ENCODE measurements at places on chromosomes 3 and 15. TPM values are rescaled to one million over a fixed set of nuclear protein-coding genes. Genes with fewer than 3 reads are reported as not detected.

MYZAP gene
- 2.5 TPM for total RNA-seq

DNAJC17 gene
- 26.9 TPM for total RNA-seq

DNA sequence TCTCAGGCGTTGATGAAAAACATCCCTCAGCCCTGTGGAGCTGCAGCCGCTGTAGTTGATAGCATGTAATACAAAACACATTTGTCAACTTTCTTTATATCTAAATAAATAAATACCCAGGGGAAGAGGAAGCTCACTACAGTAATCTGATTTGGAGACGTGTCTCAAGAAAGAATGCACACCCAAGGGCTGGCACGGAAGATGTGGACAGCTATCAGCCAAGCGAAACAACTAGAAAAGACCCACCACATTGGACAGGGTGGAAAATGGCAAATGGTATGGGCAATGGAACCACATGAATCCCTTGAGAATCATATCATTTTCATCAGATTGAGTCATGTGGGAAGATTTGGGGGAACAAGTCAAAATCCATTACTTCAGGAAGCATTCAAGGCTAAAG is 43.1 kb upstream of the ALDH1A3 start:
- H3K4me1 ChIP-seq: no peaks in the 10 kb centered on the region
- no peak overlapping the region for H3K4me3 ChIP-seq
- no peak for DNase-seq
- no peaks in the 10 kb centered on the region for H3K36me3 ChIP-seq

DNA sequence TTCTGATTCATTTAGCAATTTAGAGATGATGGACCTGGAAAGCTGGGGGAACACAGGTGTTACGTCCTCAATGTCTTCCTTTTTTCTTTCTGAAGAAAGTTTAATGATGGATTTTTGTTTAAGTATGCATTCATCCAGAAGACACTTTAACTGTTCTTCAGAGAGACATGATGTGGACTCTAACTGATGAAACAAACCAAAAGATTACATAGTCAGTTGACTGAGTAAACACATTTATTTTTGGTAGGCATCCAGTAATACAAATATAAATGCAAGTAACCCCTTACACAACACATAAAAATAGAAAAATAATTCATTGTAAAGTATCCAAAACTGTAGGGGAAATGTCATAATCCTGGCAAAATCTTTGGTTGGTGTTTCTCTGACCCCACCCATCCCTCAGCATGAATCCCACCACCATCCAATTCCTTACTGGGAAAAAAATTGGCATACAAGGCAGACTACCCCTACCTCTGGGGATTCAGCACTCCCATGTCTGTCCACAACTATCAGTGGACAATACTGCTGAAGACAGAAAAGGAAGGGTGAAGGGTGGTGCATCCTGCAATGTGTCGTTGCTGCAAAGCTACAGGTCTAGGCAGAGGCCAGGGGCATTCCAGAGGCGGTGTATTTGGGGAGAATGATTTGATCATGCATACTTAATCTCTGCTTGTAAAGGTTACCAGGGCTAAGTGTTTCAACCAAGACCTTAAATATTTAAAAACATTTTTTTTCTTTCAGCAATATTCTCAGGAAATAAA is 37.4 kb downstream of the THBS1 start:
- H3K27ac ChIP-seq: no peak overlapping the region
- DNase-seq: no peak
- no peaks in the 10 kb centered on the region for H3K27me3 ChIP-seq
- H3K36me3 ChIP-seq: no peaks in the 10 kb centered on the region
- H3K4me3 ChIP-seq: no peak overlapping the region
- H3K4me1 ChIP-seq: peaks cover 17% of the 10 kb centered on the region

- H3K27me3 ChIP-seq: no peaks in the 10 kb centered on the region
- no peak overlapping the region for H3K4me3 ChIP-seq
- no peak for DNase-seq
- no peak overlapping the region for H3K27ac ChIP-seq
- no peaks in the 10 kb centered on the region for H3K4me1 ChIP-seq
- no peaks in the 10 kb centered on the region for H3K36me3 ChIP-seq
These were observed 55.9 kb upstream of the PIK3CB start for GRCh38 chr3:138890555-138891187.

- H3K4me1 ChIP-seq: no peaks in the 10 kb centered on the region
- no peak overlapping the region for H3K4me3 ChIP-seq
- no peaks in the 10 kb centered on the region for H3K27me3 ChIP-seq
- DNase-seq: no peak
These were observed 103.6 kb downstream of the ADAMTS9 start for GRCh38 chr3:64584179-64584578.

DNA sequence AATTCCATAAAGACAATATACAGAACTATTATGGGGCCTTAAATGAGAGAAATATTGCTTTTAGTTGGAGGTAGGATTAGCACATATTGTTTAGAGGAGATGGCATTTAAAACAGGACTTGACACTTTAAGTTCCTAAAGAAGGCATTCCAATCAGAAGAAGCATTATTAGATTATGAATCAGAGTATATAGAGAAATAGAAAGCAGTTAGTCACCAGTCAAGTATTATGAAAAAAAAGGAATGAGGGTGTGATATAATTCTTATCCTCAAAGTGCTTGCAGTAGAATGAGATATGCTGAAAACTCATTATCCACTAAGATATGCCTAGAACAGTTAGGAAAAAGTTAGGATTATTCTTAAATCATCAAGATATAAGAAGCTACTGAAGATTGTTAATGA is 456.2 kb downstream of the ZNF385D start:
- no peak overlapping the region for H3K4me3 ChIP-seq
- H3K4me1 ChIP-seq: no peaks in the 10 kb centered on the region
- no peaks in the 10 kb centered on the region for H3K36me3 ChIP-seq
- DNase-seq: no peak
- no peaks in the 10 kb centered on the region for H3K27me3 ChIP-seq

GRCh38 chr3:117587416-117587815 is 877.8 kb downstream of the TUSC7 start:
- H3K4me3 ChIP-seq: no peak overlapping the region
- H3K27me3 ChIP-seq: no peaks in the 10 kb centered on the region
- no peaks in the 10 kb centered on the region for H3K4me1 ChIP-seq
- H3K27ac ChIP-seq: no peak overlapping the region

- no peak overlapping the region for H3K4me3 ChIP-seq
- H3K27ac ChIP-seq: no peak overlapping the region
- H3K36me3 ChIP-seq: no peaks in the 10 kb centered on the region
- no peaks in the 10 kb centered on the region for H3K4me1 ChIP-seq
These were observed 96.6 kb downstream of the LRRC3B start for GRCh38 chr3:26719134-26719533.

- no peak overlapping the region for H3K4me3 ChIP-seq
- no peaks in the 10 kb centered on the region for H3K4me1 ChIP-seq
- H3K27ac ChIP-seq: no peak overlapping the region
- no peak for DNase-seq
These were observed 19.4 kb downstream of the ILDR1 start for GRCh38 chr3:122002611-122003010.

DNA sequence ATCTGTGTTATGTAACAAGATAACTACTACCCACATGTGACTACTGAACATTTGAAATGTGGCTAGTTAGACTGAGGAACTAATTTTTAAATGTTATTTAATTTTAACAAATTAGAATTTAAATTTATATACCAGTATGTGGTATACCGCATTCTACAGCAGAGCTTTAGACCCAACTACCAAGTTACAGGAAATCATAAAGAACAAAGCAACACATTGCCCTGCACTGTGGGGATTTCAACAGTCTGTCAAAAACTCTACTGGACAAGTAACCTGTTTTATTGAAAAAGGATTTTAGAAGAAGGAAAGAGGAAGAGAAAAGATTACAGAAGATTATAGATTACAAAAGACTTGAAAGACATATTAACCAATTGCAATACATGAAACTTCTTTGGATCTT is 64.9 kb downstream of the DPH6 start:
- H3K4me1 ChIP-seq: no peaks in the 10 kb centered on the region
- H3K4me3 ChIP-seq: no peak overlapping the region
- DNase-seq: no peak

- no peak overlapping the region for H3K27ac ChIP-seq
- no peak for DNase-seq
- no peaks in the 10 kb centered on the region for H3K4me1 ChIP-seq
- no peaks in the 10 kb centered on the region for H3K27me3 ChIP-seq
These were observed 14.3 kb upstream of the BCL6 start for GRCh38 chr3:187759601-187760000.

- H3K36me3 ChIP-seq: no peaks in the 10 kb centered on the region
- H3K27ac ChIP-seq: no peak overlapping the region
- DNase-seq: no peak
- no peak overlapping the region for H3K4me3 ChIP-seq
- no peaks in the 10 kb centered on the region for H3K4me1 ChIP-seq
- H3K27me3 ChIP-seq: no peaks in the 10 kb centered on the region
These were observed 77.0 kb upstream of the LARS2 start for GRCh38 chr3:45311327-45311726.

DNA sequence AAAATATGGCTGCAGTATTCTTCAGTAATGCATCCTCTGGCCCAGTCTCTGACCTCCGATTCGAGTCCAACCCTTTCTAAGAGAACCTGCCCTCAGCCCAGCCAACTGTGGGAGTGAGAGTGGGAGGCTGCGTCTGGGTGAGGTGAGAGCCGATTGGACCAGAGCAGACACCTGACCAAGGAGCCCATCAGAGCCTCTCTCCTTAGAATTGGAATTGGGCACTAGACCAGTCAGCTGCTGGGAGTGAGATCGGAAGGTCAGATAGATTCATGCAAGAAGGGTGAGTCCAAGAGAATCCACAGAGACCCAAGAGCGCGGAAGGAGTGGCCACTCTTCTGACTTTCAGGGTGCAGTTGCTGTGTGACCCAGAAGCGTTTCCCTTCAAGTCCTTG is 10.2 kb downstream of the RASL12 start:
- H3K36me3 ChIP-seq: peaks cover 15% of the 10 kb centered on the region
- H3K27me3 ChIP-seq: no peaks in the 10 kb centered on the region
- H3K4me1 ChIP-seq: peaks cover 6% of the 10 kb centered on the region
- H3K4me3 ChIP-seq: no peak overlapping the region

- DNase-seq: no peak
- no peaks in the 10 kb centered on the region for H3K27me3 ChIP-seq
- no peak overlapping the region for H3K4me3 ChIP-seq
- no peak overlapping the region for H3K27ac ChIP-seq
- no peaks in the 10 kb centered on the region for H3K36me3 ChIP-seq
These were observed 200.3 kb upstream of the ICE2 start for GRCh38 chr15:60679256-60679655.

Data from Peyer's patch (tissue), 4 donors.